ENCODE measurements at places on chromosomes 12 and 14.

DNA sequence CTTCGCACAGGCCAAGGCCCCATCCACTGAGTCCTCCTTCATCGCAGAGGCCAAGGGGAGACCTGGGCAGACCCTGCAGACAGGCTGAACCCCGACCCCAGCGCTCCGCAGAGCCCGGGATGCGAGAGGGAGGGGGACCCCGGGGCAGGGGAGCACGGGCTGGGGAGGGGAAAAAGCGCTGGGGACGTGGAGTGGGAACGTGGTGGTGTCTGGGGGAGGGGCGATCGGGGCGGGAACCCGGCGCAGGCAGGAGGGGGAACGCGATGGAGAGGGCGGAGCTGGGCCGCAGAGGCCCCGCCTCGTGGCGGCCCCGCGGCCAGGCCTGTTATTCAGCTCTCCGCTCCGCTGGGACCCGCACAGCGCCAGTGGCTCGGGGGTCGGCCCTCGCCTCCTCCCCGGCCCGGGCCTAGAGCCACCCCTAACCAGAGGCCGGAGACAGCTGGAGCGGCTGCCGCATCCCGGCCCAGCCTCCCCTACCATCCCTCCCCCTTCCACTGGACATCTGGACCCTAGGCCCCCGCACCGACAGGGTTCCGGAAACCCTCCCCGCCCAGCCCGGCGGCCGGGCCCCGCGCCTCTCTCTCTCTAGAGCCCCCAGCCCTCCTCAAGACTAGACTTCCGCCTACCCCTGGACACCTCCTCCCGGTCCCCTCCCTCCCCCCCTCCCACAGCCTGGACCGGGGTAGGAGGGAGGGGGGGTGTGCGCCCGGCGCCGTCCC is at the start of gene ARHGEF25:
TSS of gene ARHGEF25 (plus strand) at position 328 of the 719 bp plus-strand sequence. CDS start 460 bp downstream, outside the sequence.
- DNase-seq, result peak; percentile 50

- DNase-seq, result no peak
These were observed 797.4 kb downstream of the DIO2 start for GRCh38 chr14:79413734-79414428.

DNA sequence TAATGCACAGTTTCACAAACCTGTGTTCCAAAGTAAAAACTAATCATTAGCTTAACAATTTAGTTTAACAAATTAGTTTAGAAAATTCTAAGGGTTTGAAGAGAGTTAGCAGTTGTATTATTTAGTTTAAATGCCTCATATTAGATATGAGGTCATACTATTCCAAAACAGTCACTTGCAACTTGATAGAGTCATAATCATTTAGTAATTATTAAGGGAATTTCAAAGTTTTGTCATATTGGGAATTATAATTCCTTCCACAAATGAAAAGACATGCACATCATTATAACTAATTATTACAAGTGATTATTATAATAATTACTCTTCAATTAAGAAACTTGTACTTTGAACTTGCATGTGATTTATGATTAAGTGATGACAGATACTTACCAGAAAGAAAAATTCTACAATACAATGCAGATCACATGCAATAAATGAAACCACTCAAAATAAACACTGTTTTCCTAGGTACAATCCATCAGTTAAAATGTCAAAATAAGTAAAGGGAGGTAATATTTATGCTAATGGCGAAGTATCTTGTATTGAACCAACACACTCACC is 66.1 kb downstream of the TMTC1 start:
- no peak for DNase-seq

GRCh38 chr12:49294086-49294803 is 702 bp upstream of the PRPH start:
- DNase-seq, result no peak

- DNase-seq, result peak; percentile 69
These were observed 6.5 kb upstream of the PRPH start for GRCh38 chr12:49288412-49288853.

GRCh38 chr12:77943466-77943865 is 112.8 kb downstream of the NAV3 start:
- DNase-seq, result no peak

DNA sequence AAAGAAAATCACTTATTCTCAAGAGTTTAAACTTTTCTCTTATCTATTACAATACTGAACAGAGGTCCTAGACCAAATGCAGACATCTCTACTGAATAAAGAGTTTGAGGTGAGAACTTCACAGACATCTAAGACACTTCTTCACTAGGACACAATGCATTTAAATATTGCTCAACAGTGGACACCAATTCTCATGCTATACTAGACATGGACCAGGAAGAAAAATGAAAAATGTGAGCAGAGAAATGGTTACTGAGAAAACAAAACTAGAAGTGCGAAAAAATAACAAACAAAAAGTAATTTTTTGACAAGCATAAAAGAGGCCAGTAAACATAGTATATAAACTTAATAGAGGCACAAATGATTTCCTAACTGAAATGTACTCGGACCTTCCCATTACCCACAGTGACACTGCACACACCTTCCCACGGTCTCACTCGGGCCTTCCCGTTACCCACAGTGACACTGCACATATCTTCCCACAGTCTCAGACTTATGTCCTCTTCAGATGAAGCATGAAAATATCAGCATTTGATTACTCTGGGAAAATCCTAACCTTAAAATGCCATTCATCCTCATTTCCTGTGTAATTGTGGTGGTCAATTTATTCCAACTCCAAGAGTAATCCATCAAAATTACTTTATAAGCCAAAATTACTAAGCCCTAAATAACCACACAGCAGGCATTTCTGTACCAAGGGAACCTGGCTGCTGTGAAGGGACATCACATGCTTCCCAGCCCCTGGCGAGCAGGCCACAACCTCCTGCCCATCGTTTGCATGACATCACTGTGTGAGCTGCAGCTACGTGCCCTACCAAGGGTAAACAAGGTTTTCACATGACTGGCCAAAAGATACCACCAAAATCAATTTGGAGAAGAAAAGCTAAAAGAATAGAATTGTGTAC is 6.4 kb downstream of the SLC15A4 start:
- DNase-seq, result peak; percentile 52

GRCh38 chr12:22230280-22230794 is 104.2 kb downstream of the ST8SIA1 start:
- DNase-seq, result no peak

- DNase-seq, result no peak
These were observed 470.6 kb downstream of the BCAT1 start for GRCh38 chr12:24478254-24478653.

DNA sequence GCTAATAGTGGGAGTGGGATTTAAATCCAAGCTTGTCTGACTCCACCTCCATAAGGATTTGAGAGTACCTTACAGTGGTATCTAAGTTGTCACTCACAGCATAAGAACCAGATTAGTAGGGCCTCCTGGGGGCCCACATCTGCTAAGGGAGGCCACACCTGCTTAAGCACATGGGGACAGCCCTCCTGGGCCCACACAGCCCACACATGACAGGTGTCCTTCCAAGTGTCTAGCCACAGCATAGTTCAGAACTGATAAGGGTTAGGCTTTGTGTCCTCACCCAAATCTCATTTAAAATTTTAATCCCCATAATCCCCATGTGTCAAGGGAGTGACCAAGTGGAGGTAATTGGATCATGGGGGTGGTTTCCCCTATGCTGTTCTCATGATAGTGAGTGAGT is 186.0 kb upstream of the HMGA2 start:
- no peak for DNase-seq

GRCh38 chr12:4881266-4882064 is 28.2 kb upstream of the KCNA1 start:
- DNase-seq, result no peak

DNA sequence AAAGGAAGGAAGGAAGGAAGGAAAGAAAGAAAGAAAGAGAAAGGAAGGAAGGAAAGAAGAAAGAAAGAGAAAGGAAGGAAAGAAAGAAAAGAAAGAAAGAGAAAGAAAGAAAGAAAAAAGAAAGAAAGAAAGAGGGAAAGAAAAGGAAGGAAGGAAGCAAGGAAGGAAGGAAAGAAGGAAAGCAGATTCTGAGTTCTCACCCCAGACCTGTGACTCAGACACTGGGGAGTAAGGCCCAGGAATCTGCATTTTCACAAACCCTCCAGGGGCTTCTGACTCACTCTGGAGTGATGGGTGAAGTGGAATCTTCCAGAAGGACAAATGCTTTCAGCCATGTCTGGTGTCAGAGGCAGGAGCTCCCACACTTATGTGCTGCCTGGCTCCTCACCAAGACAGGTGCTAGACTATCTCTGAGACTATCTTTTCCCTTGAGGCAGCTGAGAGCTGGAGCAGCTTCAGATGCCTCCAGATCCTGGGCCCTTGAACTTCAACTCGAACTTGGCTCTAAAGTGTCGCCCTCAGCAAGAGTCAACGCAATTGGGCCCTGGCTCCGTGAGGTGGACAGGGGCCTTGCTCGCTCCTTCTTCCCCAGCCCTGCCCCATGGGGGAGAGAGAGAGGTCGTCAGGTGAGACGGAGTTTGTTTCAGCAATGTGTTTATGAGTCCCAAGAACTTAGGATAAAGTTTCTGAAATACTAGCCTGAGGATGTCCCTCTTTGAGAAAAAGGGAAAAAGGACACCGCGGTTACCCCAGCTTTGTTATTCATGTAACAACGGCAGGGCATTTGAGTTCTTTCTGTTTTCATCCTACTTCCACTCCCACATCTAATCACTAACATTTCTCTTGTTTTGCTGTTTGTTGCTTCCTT is 19.8 kb upstream of the SCARB1 start:
- no peak for DNase-seq

- DNase-seq, result no peak
These were observed 89.3 kb upstream of the FGD4 start for GRCh38 chr12:32309811-32310736.

DNA sequence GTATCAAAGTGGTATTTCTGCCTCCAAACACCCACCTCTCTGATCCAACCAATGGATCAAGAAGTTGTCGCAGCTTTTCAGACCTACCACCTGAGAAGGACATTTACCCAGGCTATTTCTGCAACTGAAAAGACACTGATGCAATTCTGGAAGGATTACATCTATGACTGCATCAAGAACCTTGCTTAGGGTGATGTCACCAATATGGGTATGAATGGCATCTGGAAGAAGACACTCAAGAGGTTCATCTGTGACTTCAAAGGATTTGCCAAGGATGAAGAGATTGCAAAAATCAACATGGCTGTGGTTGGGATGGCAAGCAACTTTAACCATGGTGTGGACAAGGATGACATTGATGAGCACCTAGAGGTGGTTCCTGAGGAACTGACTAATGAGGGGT is 154.2 kb downstream of the PCNX1 start:
- no peak for DNase-seq

GRCh38 chr12:26555139-26555538 is 277.9 kb downstream of the ITPR2 start:
- DNase-seq, result no peak

GRCh38 chr14:84591827-84592445 is 938.0 kb upstream of the FLRT2 start:
- no peak for DNase-seq

- no peak for DNase-seq
These were observed 367.8 kb upstream of the CLEC14A start for GRCh38 chr14:38623661-38624060.

GRCh38 chr12:93895089-93895445 is 217.9 kb downstream of the CRADD start:
- no peak for DNase-seq
